ENCODE measurements at places on chromosomes 12 and 14.
A peak's percentile ranks its signal among the peaks of the same experiment; 100 is the strongest.

DNA sequence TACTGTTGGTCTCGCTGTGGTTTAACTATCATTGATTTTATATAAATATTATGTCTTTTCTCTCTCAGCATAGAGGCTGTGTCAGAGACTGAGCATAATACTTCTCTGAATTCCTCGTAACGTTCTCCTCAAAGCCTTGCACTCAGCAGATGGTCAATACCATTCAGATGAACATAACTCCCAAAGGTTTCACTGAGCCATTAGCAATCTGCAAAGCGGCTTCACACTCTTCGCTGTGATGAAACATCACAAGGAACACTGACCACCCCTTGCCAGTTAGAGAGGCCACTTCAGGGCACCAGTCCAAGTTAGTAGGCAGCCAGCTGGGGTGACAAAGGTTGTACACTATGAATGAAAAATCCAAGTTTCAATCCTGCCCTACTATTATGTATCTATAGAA is 30.1 kb upstream of the STON2 start:
- no peak for DNase-seq

DNA sequence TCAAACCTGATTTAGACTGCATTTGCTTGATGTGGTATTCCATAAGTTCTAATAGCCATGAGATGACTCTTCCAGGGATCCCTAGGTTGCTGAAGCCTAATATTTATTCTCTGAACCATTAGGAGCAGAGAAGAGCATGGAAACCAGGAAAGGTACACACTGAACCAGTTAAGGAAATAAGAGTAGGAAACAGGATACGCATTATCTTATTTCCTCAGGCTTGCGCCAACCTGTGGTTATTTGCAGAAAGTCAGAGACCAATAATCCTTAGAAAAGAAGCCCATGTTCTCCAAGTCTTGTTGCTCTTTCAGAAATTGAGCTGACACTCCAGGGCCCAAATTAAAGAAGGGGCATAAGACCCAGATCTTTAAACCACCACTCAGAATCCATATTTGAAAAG is 41.8 kb upstream of the SMUG1 start:
- no peak for DNase-seq

GRCh38 chr14:91261986-91262549 is 17.6 kb upstream of the GPR68 start:
- DNase-seq = no peak

DNA sequence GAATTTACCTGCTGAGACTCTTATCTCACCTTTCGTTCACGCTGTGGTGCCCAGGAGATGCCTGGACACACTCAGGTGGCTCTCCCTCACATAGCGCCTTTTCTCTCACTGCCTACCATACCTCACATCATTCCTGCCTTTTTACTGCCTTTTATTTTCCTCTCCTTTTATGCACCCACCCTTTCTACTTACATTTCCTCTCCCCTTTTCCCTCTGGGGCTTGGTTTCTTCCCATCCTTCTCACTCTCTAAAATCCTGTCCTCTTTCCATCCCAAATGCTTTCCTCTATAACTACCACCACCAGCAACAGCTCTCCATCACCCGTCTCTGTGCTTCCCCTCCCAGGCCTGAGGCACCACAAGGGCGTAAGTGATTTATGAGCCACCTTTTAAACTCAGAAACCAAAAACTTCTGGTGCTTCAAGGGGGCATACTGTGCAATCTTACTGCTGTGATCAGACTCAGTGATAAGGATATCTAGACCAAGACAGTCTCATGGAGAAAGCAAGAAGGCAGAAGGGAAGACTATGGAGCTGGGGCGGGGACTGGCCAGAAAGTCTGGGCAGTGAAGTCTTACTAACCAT is 32.7 kb upstream of the SMUG1 start:
- DNase-seq = no peak

GRCh38 chr14:21070083-21070609 is at the start of gene ARHGEF40:
TSS of gene ARHGEF40 (plus strand) at chr14:21070304. CDS start at chr14:21070397, 93 bp downstream.
- no peak for DNase-seq

DNA sequence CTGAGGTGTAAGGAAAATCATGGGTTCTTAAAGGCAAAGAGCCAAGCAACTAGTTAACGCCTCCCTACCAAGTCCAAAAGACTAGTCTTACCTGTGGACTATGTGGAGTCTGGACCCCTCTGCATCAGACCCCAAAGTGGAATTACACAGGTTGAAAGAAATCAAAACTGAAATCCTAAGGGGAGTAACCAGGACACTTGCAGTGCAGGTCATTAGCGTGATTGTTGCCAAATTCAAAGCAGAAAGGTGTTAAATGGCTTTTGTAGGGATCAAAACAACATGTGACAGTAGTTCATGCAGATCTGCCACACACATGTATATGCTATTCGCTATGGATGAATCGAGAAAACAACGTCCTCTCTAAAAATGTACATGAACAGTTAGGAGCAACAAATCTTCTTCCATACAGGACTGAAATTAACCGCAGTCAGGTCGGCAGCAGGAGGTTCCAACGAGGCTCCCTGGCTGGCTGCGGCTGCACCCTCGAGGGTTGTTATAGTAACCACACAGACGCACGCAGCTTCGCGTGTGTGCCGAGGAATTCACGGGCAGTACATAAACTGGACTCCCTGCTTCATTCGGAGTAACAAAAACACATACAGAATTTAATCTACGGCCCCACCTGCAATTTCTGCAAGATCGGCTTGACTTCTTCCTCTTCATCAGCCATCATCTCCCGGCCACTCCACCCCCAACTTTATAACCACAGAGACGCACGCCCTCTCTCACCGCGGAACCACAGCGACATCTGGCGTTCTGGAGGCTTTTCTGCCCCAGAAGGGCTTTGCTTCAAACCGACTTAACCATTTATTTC is at the start of gene TTC5:
TTC5 (minus strand) TSS at position 687 of the 814 bp plus-strand sequence; CDS start at position 673, 14 bp downstream.
- peak; percentile 83 for DNase-seq

- no peak for DNase-seq
Measured at GRCh38 chr12:131620946-131621681, 89.8 kb upstream of the SFSWAP start.

- no peak for DNase-seq
Measured at GRCh38 chr14:52442166-52442565, 110.1 kb downstream of the TXNDC16 start.

- no peak for DNase-seq
Measured at GRCh38 chr12:124188561-124189405, 106.1 kb upstream of the RFLNA start.

- no peak for DNase-seq
Measured at GRCh38 chr12:52010692-52011601, 4.2 kb downstream of the TAMALIN start.

DNA sequence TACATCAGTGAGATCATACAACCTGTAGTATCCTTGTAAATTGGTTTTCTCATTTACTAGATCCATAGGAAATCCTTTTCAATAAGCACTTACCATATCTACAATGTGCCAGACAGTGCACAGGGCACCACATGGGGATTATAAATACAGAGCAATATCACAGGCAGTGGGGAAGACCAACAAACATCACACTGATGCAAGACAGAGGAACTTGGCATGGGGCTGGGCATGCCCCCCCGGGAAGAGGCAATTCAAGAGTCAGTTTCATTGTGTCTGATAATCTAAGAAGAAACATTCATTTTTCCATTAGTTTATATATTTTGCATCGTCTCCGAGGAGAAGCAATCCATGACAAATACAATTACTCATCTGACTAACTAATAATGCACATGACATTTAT is 16.2 kb downstream of the NT5DC3 start:
- no peak for DNase-seq

DNA sequence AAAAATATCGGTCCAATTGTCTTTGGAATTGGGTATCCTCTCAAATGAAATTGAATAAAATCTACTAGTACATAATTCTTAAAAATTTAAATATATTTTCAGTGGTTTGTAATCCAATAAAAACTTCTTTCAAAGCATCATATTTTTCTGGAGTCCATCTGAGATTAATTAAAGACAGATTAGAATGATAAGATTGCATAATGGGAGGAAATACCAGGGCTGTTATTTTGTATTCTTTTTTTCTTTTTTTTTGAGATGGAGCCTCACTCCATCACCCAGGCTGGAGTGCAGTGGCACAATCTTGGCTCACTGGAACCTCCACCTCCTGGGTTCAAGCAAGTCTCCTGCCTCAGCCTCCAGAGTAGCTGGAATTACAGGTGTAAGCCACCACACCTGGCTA is 103.8 kb downstream of the TMTC3 start:
- DNase-seq = no peak

DNA sequence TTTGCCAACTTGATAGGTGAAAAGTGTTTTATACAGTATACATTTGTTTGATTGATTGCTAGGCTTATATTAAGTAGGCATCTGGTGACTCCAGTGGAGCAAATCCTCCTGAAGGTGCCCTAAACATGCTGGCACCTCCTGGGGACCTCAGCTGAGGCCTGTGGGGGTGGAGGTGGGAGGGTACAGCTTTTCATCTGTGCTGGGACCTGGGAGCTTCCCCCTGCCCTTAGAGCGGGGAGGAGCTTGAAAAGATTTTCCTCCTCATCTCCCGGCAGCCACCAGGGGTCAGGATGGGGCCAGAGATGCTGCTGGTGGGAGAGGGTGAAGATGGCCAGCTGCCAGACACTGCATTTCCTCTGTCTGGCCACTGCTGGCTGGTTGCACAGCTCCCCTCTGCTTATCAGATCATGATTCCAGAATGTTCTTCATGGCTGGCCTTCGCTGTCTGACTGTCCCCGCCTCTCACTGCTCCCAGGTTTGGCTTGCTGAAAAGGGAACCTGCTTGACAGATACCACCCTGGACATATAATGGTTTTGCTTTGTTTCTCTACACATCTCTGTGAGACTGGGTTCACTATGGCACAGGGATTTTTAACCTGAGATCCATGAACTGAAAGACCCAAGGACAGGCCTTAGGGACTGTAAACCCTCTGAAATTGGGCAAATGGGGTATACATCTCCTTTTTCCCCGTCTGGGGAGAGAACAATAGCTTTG is 10.5 kb upstream of the JPH4 start:
- peak; percentile 66 for DNase-seq

DNA sequence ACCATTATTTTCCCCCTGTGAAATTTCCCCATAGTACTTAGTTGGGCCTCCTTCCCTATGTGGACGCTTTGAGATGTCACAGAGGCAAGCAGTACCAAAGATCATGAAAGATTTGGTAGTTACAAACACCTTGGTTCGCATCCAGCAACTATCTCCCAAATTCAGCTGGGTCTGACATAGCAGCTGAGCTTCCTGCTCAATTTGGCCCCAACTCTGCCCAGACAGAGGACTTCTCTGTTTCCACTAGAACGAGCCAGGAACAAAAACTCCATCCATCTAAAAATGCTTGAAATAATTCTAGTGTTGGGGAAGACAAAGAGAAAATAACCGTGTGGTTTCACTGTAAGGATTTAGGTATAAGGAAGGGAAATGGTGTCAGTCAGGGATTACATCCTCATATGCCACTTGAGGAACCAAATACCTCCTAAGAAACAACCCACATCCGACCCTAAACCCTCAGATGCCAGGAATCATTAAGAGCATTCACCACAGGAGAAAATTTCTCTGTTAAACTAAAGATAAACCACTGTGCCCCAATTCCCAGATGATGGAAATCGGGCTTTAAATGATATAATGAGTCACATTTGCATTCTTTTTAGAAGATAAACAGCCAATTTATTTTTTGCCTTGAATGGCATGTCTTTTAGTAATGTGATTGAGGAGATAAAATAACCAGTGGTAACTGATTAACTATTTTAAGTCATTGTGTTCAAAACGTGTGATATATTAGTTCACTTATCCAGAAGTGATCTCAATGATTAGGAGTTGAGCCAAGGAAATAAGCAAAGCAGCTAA is 103.7 kb upstream of the IFNG-AS1 start:
- no peak for DNase-seq

DNA sequence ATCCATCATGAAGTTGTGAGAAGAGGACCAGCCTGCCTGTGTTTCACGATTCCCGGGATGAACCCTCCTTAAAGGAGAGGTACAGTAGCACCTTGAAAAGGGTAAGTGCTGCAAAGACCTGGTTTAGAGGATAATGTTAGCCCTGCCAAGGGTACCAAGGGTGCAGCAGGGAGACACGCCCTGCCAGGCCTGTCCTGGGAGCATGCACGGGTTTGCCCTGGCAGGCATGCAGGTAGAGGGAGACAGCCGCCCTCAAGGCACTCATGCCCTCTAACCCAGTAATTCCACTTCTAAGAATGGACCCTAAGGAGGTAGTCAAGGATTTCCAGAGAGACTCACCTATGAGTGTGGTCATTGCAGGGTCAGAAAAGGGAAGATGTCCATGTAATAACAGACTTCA is 65.0 kb downstream of the DIO3 start:
- DNase-seq = no peak

DNA sequence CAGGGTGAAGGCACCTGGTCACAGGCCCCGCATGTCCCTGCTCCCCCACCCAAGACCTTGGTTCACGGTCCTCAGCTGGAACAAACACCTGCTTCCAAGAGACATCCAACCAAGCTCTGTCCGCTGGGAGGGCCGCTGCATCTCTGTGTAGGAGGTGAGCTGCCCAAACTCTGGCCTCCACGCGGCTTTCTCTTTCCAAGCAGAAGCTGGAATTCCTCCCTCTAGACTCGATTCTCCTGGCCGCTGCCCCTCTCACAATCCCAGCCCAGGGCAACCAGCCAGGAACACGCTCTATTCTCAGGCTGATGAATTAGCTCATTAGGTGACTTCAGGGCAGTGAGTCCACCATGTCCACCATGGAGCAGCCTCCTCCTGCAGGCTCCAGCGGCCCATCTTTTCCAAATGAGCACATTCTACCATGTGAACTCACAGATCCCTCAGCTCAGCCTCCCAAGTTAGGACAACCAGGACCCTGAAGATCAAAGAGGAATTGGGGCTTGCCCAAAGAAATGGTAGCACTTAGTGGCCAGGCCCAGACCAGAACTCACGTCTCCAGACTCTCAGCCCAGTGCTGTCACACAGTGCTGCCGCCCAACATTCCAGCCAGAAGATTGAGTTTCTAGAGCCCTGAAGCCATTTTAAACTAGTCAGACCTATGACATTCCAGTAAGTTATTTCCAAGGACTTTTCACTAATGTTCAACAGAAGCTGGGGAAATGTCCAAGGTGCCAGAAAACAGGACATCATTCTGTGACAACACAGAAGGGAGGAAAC is 146.6 kb downstream of the ANO2 start:
- DNase-seq = no peak

DNA sequence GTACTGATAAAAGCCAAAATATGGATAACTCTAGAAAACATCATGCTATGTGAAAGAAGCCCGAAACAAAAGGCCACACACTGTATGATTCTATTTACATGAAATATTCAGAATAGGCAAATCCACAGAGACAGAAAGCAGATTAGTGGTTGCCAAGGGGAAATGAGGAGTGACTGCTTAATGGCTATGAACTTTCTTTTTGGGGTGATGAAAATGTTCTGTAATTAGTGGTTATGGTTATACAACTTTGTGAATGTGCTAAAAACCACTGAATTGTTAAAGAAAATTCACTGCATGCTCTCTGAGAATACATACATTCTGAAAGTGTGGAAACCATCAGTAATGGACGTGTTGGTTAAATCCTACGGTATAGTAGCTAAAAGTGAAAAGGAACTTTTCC is 39.9 kb upstream of the STON2 start:
- no peak for DNase-seq

All from stimulated activated CD4-positive, alpha-beta T cell treated with anti-CD3 and anti-CD28 coated beads, Interleukin-15, amount 100 ng/mL, for 1 hour (primary cell).